Activated CD4-positive, alpha-beta T cell treated with anti-CD3 and anti-CD28 coated beads, Interleukin-2, Interleukin-4, amounts not matched to agents 100 ng/mL and 50 ng/mL, durations not matched to agents 16 hours and 8 hours (primary cell): ENCODE measurements at places on chromosomes 13 and 19.

DNA sequence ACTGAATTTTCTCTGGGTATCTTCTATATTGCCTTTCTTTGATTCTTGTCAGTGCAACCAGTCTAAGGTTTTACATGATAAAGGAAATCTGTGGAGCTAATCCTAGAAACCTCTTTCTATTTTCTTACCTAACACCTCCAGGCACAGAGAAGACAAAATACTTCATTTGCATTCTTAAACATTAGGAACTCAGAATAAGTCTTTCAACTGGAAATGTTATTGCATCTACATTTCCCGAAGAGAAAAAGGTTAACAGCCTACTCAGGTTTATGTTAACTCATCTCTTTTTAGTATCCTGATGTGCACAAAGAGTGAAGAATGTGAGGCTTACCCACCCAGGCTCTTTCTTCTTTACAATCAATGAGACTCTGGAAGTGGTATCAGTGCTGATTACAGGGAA, 106.7 kb downstream of the PCCA start:
- no peak for DNase-seq

- no peak for DNase-seq
Observed at GRCh38 chr19:32313569-32314265, 31.7 kb upstream of the ZNF507 start.

- DNase-seq, result peak; percentile 25
Observed at GRCh38 chr13:42049454-42049813, 986 bp downstream of the DGKH start.

DNA sequence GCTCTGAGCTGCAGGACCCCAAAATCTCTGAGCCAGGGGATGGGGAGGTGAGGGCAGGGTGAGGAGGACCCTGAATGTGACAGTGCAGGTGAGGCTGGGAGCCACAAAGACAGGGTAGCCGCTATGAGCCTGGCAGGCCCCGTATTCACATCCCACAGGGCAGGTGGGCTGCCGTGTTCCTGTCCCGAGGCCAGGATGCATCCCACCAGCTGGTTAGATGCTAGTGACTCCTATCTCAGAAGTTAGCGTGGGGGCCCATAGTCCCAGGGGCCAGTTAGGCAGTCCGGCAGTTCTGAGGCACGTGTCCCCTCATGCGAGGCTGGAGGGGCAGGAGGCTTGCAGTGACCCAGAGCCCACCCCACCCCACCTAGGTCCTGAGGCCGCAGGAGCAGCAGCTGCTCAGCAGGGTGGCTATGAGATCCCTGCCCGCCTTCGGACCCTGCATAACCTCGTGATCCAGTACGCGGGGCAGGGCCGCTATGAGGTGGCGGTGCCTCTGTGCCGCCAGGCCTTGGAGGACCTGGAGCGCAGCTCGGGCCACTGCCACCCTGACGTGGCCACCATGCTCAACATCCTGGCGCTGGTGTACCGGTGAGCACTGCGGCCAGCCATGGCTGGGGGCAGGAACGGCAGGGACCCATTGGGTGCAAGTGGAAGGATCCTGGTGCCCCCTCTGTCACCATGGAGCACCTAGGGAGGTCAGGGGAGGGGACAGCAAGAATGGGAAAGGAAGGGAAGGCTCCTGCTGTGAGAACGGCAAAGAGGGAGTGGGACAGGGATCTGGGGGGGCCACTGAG, 7.2 kb downstream of the KLC3 start:
- no peak for DNase-seq

DNA sequence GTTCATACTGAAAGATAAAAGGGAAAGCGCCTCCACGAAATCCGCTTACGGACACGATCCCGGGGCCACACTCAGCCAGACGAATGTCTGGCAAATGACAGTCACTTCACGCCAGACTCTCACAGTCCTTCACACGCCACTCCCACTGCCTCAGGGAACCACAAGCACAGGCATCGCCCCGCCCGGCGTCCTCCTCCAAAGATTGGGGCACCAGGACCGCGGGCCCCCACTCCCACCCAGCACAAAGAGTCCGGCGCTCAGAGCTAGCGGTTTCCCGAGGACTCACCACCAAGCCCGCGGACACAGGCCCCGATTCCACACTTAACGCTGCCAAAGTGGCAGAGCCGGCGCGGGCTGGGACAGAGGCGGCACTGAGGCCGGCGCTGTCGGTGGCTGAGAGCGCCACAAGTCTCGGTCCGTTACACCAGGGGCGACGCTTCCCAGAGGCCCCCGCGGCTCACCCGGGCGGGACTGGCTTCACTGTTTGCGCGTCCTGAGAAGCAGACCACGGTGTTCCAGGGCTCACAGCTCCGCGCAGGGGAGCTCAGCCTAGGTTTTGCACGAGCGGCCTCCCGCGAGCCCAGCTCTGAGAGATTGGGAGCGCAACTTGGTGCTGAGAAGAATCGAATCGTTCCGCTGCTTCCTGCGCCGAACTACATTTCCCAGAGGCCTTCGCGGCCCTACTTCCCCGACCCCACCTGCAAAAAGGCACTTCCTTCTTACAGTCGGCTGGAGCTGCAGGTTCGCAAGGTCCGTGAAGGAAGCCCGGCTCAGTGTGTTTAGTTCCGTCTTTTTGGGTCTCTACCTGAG, at the start of gene ZNF569:
ZNF569 (minus strand) TSS at position 647 of the 810 bp plus-strand sequence. CDS start 22,523 bp downstream, outside the sequence.
- DNase-seq, result peak; percentile 88

GRCh38 chr19:31286491-31286890, 62.7 kb downstream of the TSHZ3 start:
- DNase-seq, result no peak

- no peak for DNase-seq
Observed at GRCh38 chr13:33677215-33677614, 140.7 kb upstream of the RFC3 start.

DNA sequence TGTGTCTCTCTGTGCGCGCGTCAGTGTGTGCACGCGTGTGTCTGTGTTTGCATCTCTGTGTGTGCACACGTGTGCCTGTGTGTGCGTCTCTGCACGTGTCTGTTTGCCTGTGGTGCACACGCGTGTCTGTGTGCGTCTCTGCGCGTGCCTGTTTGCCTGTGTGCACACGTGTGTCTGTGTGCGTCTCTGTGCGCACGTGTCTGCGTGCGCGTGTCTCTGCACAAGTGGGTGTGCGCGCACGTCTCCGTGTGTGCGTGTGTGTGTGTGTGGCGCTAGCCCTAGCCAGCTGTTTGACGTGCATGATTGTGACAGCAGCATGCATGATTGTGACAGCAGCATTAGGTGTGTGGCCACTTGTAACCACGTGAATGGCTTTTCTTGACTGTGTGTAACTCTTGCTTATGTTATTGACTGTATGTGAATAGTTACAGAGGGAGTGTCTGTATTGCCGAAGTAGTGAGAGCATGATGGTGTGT, 31.1 kb downstream of the ZNF146 start:
- no peak for DNase-seq

- peak; percentile 42 for DNase-seq
Observed at GRCh38 chr19:45591004-45591637, 6.5 kb upstream of the OPA3 start.

GRCh38 chr13:24654741-24655140, 25.5 kb upstream of the ATP12A start:
- no peak for DNase-seq

DNA sequence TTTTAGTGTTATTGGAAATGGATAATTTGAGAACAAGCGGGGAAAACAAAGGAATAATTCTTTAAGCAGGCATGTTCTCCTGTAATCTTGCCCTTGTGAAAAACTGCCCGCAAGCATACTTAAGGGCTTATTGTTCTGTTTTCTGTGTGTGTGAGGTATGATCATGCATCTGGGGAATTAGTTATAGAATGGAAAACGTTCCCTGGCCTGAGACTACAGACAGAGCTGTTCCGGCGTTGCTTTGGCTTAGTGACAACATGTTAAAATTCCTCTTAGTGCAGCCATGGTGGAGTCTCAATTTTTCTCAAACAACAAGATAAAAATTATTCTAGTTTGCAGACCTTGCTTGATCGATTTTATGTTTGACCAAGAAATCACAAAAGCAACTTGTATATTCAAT, 560.2 kb upstream of the SPRY2 start:
- no peak for DNase-seq

GRCh38 chr19:16609511-16610200, 18.3 kb downstream of the MED26 start:
- DNase-seq, result no peak

GRCh38 chr19:40743926-40744325, 6.4 kb downstream of the ACTMAP start:
- no peak for DNase-seq

DNA sequence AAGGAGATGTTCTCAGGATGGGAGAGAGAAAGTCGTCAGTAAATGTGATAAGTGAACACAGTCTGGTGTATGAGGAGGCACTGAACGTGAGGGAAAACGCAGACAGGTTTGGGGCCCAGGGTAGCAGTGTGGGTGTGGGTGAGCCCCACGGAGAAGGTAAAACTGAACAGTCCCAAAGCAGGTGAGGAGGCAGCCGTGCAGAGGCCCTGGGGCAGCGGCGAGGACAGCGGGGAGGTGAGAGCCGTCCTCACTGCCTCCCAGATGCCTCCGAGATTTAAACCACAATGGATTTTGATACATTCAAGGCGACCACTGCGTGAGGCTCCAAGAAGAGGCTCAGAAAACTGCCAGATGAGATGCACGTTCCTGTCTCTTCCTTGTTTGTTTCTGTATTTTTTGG, 14.5 kb upstream of the SHC2 start:
- no peak for DNase-seq

DNA sequence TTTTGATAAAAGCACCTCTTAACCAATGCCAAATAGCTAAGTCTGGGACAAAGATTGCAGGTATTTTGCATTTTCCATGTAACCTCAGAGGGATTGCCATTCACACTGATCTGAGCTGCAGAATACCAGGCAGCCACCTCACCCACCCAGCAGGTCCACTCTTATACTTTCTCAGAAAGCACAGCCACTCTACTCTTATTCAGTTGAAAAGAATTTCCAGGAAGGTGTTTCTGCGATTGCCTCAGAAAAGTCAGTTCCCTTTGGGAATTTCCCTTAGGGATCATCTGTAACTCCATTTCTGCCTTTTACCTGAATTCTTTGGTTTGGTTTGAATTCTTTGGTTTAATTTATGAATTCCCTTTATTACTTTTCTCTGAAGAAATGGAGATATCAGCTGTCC, 904 bp upstream of the ALOX5AP start:
- DNase-seq, result no peak

DNA sequence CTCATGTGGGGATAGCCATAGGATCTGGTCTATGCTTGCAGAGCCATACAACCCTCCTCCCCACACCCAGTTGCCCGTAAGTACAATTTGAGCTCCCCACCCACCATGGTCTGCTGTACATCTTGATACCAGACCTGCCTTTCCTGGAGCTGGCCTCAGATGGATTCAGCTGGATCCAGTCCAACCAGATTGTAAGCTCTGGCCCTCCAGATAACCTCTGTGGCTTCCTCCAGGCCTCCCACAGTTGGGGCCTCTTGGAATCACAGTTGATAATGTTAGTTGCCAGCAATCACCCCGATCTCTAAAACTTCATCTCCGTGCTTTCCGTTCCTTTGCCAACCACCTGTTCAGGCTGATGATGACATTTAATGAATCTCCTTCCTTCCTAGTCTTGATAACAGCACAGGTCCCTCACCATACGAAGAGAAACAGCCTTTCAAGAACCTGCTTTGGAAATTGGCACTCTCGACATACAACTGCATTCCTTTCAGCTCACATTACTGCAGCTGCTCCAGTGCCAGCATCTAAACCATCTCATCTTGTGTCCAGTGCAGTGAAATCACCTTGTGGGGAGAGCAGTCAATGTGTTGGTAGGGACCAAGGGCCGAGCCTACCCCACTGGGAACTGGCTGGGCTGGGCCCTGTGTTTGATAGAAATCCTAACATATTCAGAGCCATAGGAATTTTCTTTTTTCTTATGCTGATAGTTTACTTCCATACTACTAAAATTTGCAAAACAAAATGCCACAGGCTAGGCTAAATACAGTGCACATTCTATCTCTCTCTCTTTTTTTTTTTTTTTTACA, 15.1 kb upstream of the FOXO1 start:
- DNase-seq, result no peak

DNA sequence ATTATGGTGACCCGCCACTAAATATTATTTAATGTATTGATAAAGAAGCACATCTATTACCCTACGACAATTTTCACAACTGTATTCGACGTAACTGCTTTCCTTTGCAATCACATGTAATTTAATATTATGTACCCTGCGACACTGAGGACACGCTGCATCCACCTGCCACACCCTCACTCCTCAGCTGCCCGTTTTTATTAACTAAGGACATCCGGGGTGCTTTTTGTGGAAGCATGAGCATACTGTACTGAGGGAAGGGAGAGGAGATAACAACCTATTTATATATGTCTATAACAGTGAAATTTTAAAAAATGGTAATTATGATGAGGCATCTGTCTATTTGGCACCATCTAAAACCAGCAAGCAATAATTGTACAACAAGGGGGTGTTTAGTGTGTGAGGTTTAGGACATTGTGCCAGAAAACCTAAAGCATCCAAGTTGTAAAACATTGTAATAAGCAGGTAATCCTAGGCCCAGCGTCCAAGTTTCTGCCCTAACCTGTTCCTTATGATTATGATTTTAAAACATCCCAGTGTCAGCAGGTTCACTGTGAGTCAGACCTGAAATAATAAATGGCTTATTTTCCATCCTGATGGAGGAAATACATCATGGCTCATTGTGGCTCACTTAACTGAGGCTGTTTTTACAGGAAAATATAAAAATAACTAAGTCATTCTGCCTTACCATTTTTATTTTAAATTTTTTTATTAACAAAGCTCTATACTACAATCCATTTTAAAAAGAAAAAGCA, 56.3 kb downstream of the FOXO1 start:
- no peak for DNase-seq

GRCh38 chr19:41709951-41710645, 1.7 kb downstream of the CEACAM5 start:
- no peak for DNase-seq

GRCh38 chr19:1251330-1252220, 3.2 kb downstream of the MIDN start:
- no peak for DNase-seq

DNA sequence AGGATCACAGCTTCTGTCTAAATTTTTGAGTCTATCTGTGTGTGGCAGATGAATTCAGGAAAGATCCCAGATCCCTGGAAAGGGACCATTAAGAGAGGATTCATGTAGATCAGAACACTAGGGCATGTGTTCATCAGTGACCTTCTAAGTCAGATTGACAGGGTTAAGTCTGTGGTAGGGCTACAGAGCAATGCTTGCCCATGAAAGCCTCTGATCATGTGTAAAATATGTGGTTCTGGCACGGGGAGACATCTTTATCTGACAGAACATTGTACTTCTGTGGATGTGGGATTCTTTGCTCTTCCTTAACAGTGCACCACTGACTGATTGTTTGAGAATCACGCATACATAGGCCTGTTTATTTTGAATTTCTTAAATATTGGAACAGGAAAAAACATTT, 42.9 kb downstream of the ZNF506 start:
- no peak for DNase-seq

- DNase-seq, result no peak
Observed at GRCh38 chr13:109985871-109986450, 199.6 kb upstream of the IRS2 start.

- DNase-seq, result no peak
Observed at GRCh38 chr19:41599175-41599966, 23.4 kb downstream of the CEACAM21 start.

- DNase-seq, result no peak
Observed at GRCh38 chr19:38512277-38512676, 78.8 kb downstream of the RYR1 start.
